ENCODE measurements at places on chromosomes 16 and 17. TPM values are rescaled to one million over a fixed set of nuclear protein-coding genes. Genes with fewer than 3 reads are reported as not detected.

The CCL5 gene
- 1.4 TPM for polyA plus RNA-seq

The SERPINF2 gene
- polyA plus RNA-seq = 124 TPM

The ITGA2B gene
- 7.0 TPM for polyA plus RNA-seq

The EVPLL gene
- 0.71 TPM for polyA plus RNA-seq

The DNAH9 gene
- polyA plus RNA-seq = 7.3 TPM

The KLHL10 gene
- 0.24 TPM for polyA plus RNA-seq

The RAPGEFL1 gene
- 16.2 TPM for polyA plus RNA-seq

The HBQ1 gene
- 0.75 TPM for polyA plus RNA-seq

The RPH3AL gene
- 15.7 TPM for polyA plus RNA-seq

The PPL gene
- polyA plus RNA-seq = 44.2 TPM

The KRTAP2-2 gene
- polyA plus RNA-seq = not detected

The SLFN13 gene
- polyA plus RNA-seq = 47.6 TPM

DNA sequence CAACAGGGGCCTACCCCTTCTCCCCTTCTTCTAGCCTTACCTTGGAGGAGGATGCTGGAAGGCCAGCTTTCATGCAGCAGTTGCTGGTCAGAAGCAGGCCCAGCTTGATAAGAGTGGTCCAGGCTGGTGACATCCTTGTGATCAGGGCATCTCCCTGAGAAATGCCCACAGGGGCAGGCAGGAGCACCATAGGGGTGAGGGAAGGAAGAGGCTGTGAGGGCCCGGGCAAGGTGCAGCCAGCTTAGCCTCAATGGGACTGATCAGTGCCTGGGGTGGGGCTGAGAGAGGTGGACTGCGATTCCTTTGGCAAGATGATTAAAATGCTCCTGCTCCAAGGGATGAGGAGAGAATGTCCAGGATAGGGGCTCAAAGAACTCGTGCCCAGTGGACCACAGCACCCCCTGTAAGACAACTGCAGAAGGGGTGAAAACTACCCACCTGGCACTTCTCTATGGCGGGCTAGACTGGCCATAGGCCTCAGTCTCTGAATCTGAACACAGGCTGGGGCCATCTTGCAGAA, 9.5 kb upstream of the GALK1 start:
- no peak for DNase-seq

DNA sequence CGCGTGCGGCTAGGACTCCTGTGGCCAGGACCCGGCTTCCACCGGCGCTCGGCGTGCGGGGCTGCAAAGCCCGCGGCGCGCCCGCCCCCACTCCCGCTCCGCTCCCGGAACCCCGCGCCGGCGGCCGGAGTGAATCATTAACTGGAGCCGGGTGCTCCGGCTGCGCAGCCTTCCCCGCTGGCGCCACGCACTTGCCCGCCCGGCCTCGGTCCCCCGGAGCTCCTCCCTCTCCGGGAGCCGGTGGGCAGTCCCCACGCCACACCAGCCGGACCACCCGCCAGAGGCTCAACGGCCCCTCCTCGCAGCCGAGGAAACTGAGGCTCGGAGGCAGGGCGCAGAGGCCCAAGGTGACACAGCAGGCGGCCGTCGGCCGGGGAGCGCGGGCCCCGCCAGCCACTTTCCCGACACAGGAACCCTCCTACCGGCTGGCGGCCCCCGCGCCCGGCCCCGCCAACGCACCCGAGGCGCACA, 580 bp downstream of the BCAR1 start:
- DNase-seq = no peak

DNA sequence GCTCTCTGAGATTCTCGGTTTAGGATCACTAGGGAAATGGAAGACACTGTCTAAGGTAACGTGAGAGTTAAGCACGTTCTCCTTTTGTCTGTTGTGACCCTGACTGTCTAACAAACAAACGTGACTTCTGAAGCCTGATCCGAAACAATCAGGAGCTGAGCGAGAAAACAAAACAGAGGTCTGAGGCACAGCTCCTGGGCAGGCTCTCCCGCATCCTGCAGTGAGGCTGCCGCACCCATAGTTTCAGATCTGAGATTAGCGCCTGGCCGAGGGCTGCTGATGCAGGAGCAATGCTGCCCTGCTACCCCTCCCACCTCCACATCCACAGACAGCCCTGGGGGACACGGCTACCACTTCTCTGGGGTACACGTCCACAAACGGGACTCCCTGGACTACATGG, 46.7 kb downstream of the RNF157 start:
- no peak for DNase-seq

- DNase-seq = no peak
Observed at GRCh38 chr16:88369447-88370008, 13.2 kb upstream of the ZNF469 start.

- no peak for DNase-seq
Observed at GRCh38 chr17:27977751-27978688, 64.5 kb upstream of the NLK start.

DNA sequence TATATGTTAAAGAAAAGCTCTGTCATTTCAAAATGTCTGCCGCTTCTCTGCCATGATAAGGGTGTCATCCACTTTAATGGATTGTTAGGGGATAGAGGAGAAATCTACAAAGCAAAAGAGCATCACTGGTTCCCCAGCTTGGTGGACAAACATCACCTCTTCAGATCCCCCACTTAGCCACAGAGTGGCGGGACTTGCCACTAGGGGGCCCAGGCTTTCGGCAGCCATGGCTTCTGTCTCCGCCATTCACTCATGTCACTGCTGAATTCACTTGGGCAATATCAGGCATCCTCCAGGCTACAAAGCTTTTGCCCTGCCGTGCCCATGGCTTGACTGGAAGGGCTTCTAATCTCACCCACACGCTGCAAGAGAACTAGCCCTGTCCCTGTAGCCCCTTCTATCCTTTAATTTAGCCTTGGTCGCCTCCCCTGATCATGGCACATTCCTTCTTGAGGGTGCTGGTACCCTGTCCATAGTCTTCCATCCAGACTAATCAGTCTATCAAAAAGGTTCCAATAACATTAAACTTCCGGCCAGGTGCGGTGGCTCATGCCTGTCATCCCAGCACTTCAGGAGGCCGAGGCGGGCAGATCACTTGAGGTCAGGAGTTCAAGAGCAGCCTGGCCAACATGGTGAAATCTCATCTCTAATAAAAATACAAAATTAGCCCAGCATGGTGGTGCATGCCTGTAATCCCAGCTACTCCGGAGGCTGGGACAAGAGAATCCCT, 34.7 kb downstream of the SBK1 start:
- peak; percentile 34 for DNase-seq

GRCh38 chr17:9729735-9730420, 61.5 kb downstream of the DHRS7C start:
- DNase-seq = no peak

DNA sequence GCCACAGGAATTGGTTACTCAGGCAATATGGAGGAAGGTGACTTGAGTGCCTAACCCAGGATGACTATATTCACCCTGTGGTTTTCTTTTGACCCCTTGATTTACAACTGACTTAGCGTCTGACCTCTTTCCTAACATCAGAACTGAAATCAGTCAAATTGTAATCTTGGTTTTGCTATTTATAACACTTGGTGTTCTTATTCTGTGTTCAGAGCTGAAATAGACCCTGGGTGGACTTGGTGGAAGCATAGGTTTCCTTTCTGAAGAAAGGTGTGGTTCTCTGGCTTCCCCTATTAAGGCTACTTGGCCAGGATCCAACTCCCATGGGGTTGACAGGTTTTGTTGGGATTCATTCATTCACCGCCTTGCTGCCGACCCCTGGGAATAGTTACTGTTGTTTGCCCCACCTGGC, 80.8 kb downstream of the CLEC16A start:
- DNase-seq = no peak

DNA sequence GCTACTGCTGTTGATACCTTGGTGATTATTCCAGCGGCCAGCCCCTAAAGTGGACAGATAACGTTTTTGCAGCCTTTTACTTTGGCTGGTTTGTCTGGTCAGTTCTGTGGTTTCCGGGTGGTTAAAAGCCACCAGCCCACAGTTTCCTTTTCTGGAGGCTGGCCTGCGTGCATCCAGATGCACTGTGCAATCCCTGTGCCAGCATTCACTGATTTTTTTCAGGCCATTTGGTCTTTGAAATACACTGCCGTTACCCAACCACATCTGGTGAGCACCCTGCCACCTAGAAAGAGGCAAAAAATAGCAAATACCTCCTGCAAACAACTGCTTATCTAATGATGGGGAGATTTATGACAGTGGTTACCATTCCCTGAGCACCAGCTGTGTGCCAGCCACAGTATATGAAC, 797 bp downstream of the NUDT7 start:
- no peak for DNase-seq

DNA sequence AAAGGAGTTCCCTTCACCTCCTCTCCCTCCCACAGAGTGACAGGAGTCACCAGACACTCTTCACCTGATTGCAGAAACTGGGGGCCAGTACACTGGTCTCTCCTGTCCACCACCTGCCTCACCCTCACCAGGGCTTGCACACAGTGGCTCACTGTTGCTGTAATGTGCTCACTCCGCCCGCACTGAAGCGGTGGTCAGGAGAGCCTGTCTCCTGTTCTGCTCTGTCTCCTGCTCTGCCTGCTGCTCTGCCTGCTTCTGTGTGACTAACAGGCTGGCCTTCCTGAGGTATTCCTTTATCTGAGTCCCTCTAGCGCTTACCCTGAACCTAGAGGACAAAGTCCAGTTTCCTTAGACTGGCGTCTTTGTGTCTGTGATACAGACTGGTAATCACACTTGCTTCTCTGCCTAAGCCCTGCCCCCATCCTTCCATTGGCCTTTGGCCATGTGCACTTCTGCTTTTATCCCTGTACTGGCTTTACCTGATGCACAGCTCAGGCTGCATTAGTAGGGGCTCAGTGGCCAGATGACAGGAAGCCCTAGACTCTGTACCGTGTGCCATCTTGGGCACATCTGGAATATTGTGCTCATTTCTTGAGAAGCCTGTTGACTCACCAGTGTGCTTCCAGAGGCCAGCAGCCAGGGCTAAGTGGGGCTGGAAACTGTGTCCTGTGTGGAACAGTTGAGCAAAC, 13.3 kb downstream of the PROCA1 start:
- peak; percentile 17 for DNase-seq

- no peak for DNase-seq
Observed at GRCh38 chr16:89564476-89565255, 4.2 kb downstream of the RPL13 start.

GRCh38 chr16:88923926-88924833, 52.8 kb downstream of the CBFA2T3 start:
- DNase-seq = no peak

- no peak for DNase-seq
Observed at GRCh38 chr17:16286947-16287562, 66.2 kb downstream of the CENPV start.

DNA sequence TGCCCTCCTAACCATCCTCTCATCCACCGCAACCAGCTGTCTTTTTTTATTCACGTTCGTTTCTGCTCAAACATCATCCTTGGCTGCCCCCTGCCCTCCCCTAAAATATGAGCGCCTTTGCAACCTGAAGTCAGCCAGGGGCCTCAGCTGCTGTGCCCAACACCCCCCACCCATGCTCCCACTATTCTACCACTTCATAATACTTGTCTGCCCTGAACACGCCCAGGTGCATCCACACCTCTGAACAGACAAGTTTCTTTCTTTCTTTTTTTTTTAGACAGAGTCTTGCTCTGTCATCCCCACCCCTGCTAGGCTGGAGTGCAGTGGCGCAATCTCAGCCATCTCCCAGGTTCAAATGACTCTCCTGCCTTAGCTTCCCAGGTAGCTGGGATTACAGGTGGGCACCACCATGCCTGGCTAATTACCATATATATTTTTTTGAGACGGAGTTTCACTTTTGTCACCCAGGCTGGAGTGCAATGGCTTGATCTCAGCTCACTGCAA, 26.9 kb downstream of the CEP295NL start:
- DNase-seq = no peak

GRCh38 chr16:87963400-87963799, 12.2 kb downstream of the BANP start:
- no peak for DNase-seq

GRCh38 chr17:15507896-15508295, 40.5 kb upstream of the CDRT4 start:
- DNase-seq = no peak

- DNase-seq = no peak
Observed at GRCh38 chr17:41633556-41634199, 9.3 kb upstream of the KRT17 start.

DNA sequence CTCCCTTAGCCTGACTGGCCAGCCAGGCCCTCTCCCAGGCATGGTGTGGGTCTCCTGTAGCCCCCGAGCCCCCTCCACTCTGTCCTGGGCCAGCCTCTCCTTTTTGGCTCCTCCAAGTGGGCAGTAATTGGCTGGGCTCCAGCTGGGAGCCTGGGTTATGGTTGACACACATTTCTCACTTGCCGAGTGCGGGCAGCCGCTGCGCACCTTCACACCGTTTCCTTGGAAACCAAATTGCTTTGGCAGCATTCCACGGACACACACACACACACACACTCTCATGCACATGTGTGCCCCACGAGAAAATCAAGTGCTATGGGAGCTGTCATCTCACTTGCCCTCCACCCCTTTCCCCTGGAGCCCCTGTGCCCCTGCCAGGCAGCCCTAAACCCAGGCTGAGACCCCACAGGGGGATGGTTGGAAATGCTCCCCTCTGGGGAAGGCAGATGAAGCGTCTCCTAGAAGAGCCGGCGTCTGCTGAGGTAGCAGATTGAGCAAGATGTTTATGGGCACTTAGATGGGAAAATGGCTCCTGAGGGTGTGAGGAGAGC, 402.7 kb upstream of the TNRC6C start:
- DNase-seq = peak; percentile 82

DNA sequence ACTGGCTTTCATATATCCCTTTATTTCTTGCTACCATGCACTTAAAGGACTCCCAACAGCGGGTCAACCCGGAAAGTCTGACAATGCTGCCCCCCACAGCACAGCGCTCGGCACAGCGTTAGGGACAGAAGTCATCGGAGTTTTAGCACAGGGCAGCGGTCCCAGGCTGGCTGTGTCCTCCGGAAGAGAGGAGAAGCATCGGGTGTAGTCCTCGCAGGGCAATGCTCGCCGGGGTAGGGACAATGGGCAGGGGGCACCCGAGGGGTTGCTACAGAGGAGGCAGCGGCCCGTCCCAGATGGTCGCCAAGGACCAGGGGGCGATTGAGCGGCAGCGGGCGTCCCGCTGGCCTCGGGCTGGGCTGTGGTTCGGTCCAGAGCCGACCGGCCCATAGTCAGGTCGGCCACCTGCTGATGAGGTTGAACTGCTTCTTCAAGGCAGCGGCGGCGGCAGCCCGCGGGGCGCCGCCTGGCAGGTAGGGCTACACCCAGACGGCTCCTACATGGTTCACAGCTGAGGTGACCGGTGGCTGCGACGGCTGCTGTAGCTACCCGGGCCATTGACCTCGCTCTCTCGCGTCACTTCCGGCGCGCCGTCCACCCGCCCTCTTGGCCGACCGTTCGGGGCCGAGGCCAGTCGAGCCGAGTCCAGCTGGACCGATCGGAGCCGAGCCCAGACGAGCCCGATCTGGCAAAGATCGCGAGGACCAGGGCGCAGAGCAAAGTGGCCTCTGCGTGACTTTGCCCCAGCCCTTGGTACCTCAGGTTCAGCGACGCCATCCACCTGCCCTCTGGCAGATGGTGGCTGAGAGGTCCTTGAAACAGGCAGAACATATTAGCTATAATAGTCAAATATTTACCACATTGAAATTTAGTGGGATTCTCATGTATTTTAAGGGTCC, 4.7 kb upstream of the LCMT1 start:
- peak; percentile 92 for DNase-seq
